Brain (organoid and tissue), 16 donors: ENCODE measurements at places on chromosomes 6 and 20.

GRCh38 chr6:10999994-11000393, 44.1 kb downstream of the ELOVL2 start:
- DNase-seq: no peak

- DNase-seq: peak; percentile 90
Measured at GRCh38 chr6:3848925-3849605, at the start of gene FAM50B. FAM50B (plus strand) TSS chr6:3849373; CDS start chr6:3849812, 439 bp downstream.

DNA sequence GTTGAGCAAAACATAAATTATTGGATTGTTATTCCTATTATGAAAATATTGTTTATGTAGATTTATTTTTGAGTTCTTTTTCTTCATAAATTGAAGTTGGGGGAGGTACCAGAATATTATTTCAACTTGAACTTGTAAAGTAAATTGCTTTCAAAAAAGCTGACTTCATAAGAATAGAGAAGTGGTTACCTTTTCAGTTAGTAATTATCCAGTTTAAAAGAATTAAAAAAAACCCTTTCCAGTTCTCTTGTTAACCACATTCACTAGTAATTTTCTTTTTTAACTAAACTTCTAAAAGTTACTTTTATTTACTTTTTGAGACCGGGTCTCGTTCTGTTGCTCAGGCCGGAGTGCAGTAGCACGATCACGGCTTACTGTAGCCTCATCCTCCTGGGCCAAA, 124.3 kb downstream of the CDKAL1 start:
- DNase-seq: no peak

DNA sequence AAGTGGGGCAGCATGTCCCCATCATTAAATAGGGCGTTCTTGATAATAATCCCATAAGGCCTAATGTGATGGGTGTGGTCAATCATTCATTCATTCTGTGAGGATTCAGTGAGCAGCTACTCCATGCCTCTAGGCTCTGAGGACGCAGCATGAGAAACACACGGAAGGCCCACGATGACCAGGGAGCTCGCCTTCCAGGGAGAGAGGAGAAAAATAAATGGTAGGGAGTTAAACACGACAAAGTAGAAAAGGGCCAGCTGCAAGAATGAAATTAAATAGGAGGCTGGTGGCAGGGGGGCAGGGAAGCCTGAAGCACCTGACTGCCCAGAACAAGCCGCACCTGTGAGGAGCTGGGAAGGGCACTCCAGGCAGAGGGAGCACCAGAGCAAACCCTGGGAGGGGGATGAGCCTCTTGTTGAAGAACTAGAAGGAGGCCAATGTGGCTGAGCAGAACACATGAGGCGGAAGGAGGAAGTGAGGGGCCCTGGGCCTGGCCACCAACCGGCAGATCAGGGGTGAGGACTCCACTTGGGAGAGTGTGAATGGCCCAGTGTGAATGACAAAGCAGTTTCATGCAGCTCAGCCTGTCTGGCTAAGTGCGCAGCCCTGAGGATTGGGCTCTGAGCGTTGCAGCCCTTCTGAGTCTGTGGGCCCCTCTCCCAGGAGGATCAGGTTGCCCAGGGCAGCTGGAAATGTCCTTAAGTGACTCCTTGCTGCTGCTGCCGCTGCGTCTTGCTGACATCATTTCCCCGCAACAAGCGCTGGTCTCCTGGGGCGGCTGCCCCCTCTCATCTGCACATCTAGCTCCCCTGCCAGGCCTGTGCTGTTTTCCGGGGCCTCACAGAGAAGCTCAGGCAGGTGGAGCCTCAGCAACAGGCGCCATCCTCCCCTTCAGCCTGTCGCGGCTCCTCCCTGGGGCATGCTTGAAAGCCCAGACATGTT, 99.9 kb downstream of the CDH26 start:
- DNase-seq: peak; percentile 57

DNA sequence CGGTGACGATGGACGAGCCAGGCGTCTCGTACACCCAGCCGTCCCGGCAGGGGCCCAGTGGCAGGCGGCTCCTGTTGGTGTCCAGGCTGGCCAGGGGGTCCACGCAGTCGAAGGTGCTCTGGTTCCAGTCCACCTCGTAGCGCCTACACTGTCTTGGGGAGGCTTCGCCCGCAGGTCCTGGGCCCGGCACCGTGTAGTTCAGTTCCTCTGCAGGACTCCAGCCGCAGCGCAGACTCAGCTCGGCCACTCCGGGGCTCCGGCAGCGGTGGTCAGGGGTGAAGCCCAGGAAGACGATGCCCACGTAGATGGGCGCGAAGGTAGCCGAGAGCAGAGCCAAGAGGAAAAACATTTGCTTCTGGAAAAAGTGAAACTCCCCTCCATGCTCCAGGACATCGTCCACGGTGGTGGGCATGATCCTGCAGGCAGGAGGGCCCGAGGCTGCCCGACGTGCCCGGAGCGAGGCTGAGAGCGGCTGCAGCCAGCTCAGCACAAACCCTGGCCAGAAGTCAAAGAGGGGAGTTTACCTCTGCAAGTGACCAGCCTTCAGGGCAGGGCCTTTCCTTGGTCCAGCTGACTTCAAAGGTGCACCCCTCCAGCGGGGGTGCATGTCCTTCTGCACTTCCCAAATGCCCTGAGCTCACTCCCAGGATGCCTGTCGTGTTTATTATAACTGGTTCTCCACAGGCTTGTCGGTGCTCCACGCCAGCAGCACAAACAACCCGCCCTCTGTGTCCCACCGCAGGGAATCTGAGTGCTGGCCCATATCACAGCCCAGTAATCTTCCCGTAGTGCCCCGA, at the start of gene SLC22A2:
Gene SLC22A2, minus strand, starts transcription at position 476 of the 797 bp plus-strand sequence. Its CDS starts 64 bp downstream, at position 412.
- no peak for DNase-seq

DNA sequence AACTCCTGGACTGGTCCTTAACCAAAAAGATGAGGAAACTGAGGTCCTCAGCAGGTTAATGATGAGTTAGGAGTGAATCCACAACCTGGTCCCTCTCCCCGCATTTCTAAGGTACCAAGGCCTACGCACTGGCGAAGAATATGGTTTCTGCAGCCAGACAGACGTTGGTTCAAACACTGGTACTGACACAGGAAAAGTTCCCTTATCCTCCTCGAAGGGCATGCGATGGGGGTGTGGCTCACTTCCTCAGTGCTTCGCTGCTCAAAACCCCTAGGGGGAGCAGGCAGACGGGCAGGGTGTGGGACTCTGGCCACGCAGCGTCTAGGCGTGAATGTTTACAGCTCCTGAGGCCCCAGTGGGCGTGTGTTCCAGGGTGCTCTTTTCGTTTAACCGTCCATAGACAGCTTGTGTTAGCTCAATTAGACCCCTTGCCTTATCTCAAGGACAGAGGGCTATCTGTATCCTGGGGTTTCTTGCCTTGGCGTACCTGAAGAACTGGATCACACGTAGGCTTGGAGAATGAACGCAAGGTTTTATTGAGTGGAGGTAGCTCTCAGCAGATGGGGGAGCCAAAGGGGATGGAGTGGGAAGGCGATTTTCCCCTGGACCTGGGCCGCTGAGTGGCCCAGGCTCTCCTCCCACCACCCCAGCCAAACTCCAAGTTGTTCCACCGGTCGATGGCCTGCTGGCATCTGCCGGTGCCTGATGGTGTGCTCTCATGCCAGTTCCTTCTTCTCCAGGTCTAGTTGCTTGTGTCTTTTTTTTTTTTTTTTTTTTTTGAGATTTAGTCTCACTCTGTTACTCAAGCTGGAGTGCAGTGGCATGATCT, 31.8 kb upstream of the PTPN1 start:
- DNase-seq: no peak

DNA sequence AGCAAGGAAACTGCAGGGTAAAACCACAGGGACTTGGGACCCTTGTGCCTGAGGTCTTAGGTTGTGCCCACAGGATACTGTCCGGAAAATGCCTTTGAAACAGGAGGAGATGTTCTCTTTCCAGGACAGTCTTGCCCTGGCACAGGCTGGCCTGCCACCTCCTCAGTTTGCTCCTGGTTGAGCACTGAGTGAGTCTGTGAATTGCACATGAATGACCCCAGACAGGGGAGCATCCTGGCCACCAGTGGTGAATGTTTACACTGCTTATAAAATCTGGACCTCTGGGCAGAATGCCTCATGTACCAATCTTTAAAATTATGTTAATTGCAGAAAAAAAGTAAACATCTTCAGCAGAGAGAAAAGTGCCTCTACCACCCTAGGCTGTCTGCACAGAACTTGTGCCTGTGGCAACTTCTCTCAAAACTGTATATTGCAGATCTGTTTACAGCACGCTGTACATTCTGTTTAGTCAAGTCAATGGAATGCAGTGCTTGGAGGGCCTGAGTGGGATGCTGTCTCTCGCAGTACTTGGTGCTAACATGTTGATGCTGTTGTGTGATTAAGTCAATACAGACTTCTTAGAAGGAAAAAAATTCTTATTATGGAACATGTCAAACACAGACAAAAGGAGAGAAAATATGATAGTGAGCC, 242.1 kb downstream of the SOD2 start:
- DNase-seq: no peak

- no peak for DNase-seq
Measured at GRCh38 chr6:110549277-110549676, 72.9 kb upstream of the SLC22A16 start.

DNA sequence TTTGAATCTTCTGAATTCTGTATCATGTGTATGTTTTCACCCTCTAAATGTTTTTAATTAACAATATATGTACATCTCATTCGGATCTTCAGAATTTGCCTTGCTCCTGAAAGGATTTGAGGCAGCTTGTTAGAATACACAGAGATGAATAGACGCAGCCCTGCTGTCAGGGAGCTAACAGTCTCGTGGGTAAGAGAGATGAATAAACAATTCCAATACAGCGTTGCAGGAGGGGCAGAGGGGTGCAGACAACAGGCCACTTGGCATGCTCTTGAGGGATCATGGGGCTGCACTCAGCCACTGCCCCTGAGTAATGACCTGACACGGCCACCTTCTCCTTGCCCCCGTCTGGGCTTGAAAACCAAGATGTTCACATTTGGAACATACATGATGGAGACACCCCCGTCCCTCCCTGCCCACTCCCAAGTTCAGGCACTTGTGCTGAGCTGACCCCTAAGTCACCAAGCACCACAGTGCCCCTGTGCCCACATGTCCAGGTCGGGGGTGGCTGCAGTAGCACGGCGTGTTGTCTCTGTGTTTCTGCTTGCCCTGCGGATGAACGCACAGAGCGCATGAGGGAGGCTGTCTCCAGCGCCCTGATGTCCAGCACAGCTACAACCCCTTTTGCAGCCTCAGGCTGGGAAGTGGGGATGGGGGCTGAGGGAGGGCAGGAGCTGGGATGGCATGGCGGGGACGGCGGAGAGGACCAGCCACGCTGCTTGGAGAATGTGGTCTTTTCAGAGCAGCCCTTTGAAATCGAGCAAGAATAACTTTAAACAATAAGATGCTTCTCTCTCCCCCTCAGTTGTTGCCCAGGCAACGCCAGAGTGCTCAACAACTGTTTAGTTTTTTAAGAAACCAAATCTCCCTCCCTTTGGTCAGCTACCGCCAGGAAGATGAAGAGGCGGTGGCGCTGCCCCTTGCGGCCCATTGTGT, 33.0 kb upstream of the CDH22 start:
- DNase-seq: peak; percentile 77

DNA sequence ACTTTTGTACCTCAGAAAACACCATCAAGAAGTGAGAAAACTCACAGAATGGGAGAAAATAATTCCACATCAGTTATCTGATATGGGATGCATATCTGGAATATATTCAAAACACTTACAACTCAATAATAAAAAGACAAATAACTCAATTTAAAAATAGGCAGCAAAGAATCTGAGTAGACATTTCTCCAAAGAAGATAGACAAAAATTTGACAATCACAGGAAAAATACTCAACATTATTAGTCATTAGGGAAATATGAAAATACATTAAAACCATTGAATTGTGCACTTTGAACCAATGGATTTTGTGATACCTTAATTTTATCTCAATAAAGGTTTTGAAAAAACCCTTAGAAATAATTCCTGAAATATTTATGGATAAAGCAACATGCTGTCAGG, 36.9 kb upstream of the STMND1 start:
- no peak for DNase-seq

DNA sequence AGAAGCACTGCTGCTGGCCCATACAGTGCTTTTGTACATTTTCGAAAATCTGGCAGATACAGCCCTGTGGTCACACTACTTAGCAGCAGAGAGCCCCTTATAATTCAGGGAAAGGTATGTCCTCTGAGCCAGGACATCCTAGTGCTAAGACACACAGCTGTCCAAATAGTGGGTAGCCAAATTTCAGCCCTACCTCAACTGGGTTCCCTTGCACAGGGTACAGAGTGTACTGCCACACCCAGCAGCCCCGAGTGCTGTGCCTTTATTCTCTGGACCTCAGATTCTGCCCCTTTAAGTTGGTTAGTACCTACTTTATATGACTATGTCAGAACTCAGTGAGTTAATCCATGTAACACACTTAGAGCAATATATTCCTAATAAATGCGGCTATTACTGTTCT, 47.6 kb downstream of the PRPH2 start:
- no peak for DNase-seq

DNA sequence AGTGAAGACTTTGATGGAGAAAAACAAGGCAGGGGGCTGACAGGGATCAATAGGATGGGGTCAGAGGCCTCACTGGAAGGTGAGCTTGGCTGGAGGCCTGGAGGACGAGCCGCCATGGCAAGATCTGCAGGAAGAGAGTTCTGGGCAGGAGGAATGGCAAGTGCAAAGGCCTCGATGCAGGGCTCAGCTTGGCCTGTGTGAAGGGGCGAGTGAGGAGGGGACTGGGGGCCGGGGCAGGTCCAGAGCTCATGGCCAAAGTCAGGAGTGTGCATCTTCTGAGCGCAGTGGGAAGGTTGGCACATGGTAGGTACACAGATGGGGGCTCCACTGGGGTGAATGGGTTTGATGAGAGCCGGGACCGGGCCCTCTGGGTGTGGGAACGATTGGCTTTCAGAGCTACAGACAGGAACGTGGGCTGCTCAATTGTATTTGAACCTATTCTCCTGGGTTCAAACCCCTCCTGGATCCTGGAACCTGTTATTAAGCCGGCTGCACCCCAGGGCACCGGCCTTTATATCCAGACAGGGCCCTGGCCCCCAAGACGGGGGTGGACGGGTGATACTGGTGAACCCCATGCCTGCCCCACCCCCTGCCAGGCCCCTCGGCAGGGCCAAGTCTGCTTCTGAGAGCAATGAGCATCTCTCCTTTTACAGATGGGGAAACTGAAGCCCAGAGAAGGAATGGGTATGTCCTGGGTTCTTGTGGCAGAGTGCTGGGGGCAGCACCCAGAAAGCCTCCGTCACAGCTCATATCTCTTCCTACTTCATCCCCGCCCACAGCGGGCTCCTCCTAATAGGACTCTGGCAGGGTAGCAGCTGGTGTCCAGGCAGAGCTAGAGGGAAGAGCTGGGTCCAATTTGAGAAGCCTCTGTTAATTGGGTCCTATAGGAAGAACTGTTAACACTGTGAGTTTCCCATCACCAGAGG, 106.1 kb downstream of the CEBPB start:
- no peak for DNase-seq
